ENCODE measurements at places on chromosomes 11 and 22. TPM values are rescaled to one million over a fixed set of nuclear protein-coding genes. Genes with fewer than 3 reads are reported as not detected.

The KCNK7 gene
- 0.88 TPM for polyA plus RNA-seq

The RPS6KB2 gene
- 32.5 TPM for polyA plus RNA-seq

The TUBA8 gene
- 22.4 TPM for polyA plus RNA-seq

The LDHAL6A gene
- 0.06 TPM for polyA plus RNA-seq

The OR8D2 gene
- not detected for polyA plus RNA-seq

The CPT1B gene
- polyA plus RNA-seq = 34.2 TPM

The ELFN2 gene
- not detected for polyA plus RNA-seq

The PRR33 gene
- not detected for polyA plus RNA-seq

The GPR83 gene
- polyA plus RNA-seq = 0.22 TPM

The ABTB2 gene
- 2.8 TPM for polyA plus RNA-seq

The APOA4 gene
- polyA plus RNA-seq = not detected

The GRIK4 gene
- polyA plus RNA-seq = 0.41 TPM

The UNC93B1 gene
- 7.3 TPM for polyA plus RNA-seq

The BDNF gene
- polyA plus RNA-seq = 1.8 TPM

The GSC2 gene
- polyA plus RNA-seq = not detected

The SLC22A8 gene
- not detected for polyA plus RNA-seq

The AIFM3 gene
- polyA plus RNA-seq = not detected

- no peak for DNase-seq
Observed at GRCh38 chr11:26285608-26286007, 46.3 kb upstream of the ANO3 start.

DNA sequence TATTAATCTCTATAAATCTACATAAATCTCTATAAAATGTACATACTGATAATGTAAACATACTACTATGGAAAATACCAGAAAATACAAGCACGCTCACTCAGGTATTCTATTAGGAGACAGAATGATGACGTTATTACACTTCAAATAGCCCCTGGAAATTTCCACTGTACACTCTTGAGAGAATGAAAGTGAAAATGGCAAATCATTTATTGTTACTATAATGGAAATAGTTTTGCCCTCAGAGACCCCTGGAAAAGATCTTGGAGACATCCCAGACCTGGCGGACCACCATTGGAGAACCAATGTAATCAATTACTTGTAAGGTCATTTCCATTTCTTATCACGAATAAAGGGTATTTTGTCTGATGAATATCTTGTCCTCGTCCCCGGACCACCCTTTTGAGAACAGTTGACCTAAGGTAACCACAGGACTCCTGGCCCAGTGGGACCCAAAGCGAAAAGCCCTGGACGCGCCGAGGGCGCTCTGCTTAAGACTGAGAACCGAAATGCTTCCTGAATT, 509 bp upstream of the PRRG4 start:
- peak; percentile 6 for DNase-seq

- peak; percentile 69 for DNase-seq
Observed at GRCh38 chr11:122721201-122721963, 65.9 kb downstream of the UBASH3B start.

GRCh38 chr11:116938471-116939070, 101.1 kb upstream of the APOA1 start:
- no peak for DNase-seq

DNA sequence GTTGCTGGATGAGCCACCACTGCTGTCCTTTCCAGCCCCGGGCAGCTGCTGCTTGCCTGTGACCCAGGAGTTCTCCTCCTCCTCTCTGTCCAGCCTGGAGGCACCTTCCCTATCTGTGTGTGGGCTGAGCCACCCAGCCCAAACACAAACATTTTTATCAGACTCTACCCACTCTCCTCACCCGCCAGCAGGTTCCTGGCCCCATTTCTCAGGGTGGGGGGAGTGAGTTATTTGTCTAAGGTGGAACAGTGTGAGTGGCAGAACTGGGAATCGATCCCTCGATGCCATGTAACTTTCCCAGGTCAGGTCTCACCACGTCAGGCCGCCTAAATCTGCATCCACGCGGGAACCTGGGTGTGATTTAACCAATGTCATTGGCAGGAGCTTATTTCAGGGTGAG, 20.8 kb upstream of the SMIM38 start:
- DNase-seq = no peak

- no peak for DNase-seq
Observed at GRCh38 chr22:46402505-46402904, 67.0 kb downstream of the TRMU start.

DNA sequence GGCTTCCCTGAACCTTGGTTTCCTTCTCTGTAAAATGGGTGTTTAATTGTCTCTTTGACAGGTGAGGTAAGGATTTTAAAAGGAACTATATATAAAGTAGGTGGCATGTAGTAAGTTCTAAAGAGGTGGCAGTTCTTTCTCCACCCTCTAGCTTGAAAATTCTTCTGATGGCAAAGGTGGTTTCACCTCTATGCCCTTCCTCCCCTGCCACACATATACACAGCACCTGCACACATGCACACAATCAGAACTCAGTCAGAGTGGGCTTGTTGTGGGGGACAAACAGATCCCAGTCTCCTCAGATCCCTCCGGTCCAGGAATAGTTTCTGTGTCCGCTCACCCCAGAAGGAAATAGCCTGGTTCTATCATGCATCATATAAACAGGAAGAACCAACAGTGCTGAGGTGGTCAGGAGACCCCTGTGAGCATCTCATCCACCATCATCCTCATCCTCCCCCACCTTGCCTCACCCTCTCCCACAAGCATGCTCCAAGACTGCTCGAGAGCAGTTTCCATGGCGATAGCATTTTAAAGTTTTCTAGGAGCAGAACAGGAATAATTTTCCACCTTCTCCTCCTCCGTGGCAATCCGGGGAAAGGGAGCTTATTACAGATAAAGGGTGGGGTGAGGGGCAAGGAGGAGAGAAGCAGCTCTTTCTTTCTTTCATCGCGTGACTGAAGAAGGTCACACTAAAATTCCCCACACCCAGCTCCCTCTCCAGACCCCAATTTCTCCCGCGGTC, 123.6 kb downstream of the CHST1 start:
- DNase-seq = no peak

- no peak for DNase-seq
Observed at GRCh38 chr22:39317775-39318506, 1.5 kb downstream of the RPL3 start.

- DNase-seq = no peak
Observed at GRCh38 chr11:117997406-117997805, 11.2 kb downstream of the IL10RA start.

DNA sequence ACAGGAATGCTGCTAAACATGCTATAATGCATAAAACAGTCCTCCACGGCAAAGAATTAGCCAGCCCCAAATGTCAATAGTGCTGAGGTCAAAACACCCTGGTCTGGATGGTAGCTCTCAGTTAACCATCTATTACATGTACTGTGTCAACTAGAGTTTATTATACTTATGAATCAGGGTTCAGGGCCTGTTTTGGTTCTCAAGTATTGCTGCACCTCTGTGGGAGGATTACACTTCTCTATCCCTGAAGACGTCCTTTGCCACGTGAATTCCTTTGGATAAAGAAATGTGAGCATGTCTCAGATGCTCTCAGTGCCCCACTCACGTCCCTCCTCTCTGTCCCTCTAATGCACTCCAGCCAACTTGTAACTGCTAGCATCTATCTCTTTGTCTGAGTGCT, 53.4 kb downstream of the SLC1A2 start:
- no peak for DNase-seq

DNA sequence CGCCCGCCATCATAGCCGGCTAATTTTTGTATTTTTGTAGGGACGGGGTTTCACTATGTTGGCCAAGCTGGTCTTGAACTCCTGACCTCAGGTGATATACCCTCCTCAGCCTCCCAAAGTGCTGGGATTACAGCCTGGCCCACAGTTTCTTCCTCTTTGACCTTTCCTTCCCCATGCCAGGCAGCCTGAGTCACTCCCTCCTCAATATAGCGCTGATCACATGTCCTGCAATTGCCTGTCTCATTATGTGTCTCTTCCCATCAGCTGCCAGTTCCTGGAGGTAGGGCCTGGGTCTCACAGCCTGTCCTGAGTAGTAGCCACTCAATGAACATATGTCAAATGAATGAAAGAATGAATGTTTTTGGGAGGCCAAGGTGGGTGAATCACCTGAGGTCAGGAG, 43.0 kb upstream of the CCDC134 start:
- DNase-seq = no peak

DNA sequence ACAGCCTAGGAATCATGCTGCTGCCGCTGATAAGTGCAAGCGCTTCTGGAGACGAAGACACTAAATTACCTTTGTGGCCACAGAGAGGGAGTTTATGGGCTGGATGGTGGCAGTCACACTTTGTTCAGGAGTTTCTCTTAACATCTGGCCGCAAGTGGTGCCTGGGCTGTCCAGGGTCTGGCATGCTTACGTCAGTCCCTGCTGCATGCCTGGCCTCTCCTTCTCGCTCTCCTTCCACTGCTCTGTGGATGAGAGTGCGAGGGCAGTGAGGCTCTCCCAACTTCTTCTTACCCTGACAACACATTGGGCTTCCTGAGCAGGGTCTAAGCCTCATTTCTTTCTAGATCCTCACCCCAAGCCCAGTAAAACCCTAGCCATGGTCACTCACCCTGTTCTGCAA, 160.7 kb upstream of the SEZ6L start:
- DNase-seq = no peak

DNA sequence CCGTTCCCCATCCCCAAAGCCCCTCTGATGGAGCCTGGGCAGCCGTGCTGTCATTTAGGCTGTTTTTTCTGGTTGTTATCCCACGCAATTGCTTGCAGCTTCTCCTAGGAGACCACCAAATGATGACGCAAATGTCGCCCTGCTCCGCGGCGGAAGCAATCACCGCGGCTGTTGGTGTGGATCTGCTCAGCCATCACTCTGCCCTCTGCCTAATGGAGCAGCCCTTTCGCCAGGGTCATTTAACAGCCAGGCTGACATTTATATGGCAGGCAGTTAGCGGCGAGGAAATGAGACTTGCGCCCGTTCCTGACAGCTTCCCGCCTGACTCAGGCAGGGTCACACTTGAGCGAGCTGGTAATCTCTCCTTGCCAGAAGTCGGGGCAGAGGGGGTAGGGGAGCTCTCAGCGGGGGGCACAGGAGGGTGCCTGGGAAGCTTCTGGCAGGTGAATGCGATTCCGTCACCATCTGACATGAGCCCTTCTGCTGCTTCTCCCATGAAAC, 97.9 kb upstream of the RTL6 start:
- DNase-seq = no peak

- DNase-seq = peak; percentile 73
Observed at GRCh38 chr11:110852921-110853490, 140.8 kb upstream of the ARHGAP20 start.

DNA sequence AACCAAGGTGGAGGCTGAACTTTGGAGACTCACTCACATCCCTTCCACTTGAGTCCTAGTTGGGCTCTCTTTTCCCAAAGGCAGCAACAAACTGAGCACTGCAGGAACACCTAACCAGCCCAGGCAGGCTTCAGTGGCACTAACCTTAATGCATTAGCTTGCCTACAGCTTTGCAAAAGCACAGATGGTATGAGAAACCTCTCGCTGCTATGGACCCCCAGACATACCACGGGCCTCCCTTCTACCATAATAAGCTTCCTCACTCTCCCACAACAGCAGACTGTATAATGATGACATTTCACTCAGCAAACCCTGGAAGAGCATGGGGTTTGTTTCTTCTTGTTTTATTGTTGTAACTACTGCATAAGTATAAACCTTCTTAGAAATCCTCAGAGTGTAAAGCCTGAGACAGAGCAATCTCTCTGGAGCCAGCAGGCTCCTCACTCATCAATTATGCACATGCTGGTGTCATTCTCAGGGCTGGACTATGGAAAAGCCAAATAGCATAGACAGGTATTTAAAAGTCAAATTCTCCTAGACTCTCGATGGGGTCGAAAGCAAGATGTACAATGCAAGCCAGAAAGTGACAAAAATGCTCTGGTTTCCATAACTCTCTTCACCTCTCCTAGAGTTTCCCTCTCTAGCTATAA, 167.6 kb downstream of the NXPE2 start:
- no peak for DNase-seq

All from muscle of arm (tissue), 14 donors.